ENCODE measurements at places on chromosomes 12 and 14.

DNA sequence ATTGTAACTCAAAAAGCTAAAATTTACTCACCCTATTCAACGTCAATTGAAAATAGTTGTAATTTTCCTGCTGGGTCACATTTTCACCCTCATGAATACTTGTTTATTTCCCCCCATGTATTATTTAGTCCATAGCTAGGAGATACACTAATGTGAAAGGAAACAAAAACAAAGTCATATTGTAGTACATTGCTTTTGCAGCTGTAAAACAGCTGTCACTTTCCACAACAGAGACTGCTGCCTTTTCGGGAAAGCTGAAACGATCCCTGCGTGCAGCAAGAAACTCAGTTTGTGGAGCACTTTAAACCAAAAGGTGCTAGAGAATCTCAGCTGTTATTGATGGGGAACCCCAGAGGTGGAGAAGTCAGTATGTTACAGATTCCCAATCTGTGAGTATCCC, 4.3 kb downstream of the RACGAP1 start:
- no peak for DNase-seq

GRCh38 chr14:70741482-70741881, 67.8 kb downstream of the MAP3K9 start:
- DNase-seq: no peak

DNA sequence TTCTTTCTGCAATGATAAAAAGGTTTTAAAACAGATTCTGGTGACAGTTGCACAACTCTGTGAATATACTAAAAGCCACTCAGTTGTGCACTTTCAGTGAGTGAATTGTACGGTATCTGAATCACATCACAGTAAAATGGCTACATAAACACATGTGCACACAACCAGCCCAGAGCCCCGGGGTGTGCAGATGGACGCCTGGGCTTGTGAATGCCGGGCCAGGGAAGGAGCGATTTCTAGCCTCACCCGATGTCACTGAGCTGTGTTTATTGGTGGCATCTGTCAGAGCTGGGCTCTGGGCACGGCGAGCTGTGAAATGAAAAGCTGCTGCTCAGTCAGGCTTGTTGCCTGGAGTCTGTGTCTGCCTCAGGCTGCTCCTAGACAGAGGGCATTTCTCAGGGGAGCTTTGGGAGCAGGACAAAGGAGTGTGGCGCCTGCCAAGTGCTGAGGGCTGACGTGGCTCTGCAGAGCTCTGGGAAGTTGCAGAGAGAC, 25.9 kb downstream of the RHOF start:
- no peak for DNase-seq

DNA sequence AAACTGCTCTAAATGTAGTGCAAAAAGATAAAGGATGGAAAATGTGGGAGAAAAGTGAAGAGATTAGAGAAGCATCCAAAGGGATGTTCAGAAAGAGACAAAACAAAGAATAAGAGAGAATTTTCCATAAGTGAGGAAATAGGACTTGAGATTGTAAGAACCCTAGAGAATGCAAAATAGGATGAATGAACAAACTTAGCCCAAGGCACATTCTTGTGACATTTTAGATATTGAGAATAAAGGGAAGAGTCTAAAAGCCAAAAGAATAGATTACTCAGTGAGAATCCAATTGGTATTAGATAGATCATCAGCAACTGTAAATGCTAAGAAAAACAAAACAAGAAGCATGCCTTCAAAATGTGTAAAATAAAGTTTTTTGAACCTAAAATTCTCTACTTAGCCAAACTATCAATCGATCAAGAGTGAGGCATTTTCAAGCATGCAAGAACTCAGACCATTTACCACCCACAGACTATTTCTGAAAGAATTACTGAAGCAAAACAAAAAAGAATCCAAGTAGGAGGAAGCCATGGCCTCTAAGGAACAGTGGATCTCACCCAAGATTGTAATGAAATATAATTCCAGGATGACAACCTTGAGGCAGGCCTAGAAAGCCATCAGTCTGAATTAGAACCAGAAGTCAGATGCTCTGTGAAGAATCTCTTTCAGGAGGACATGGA, 33.5 kb downstream of the DYRK2 start:
- no peak for DNase-seq

DNA sequence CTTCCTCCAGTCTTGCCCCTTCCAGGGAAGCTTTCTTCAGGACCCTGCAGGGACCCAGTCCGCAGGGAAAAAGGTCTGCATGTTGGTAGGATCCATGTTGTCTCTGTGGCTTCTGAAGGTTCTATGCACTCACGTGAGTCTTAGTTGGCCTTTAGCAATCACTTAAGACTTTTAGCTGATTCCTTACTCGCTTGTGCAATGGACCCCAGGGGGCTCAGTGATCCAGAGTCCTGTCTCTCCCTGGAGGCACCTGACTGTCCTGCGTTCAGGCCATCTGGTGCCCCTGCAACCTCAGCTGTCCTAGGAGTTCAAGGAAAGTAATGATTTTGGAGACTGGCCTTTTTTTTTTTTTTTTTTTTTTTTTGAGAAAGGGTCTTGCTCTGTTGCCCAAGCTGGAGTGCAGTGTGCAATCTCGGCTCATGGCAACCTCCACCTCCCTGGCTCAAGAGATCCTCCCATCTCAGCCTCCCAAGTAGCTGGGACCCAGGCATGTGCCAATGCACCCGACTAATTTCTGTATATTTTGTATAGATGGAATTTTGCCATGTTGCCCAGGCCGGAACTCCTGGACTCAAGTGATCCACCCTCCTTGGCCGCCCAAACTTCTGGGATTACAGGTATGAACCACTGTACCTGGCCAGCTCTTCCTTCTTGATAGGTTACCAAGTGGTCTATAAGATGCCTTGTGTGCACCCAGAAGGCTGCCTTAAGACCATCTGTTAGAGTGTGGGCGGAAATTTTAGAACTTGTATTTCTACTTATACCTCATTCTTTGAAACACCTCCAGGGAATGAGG, 4.6 kb downstream of the IFI27L2 start:
- DNase-seq: no peak

GRCh38 chr14:93655078-93655750, 133.1 kb downstream of the PRIMA1 start:
- DNase-seq: no peak

- no peak for DNase-seq
Measured at GRCh38 chr14:32074887-32075572, 2.1 kb upstream of the ARHGAP5 start.

GRCh38 chr12:110258466-110258865, 22.6 kb upstream of the ATP2A2 start:
- no peak for DNase-seq

GRCh38 chr12:51262758-51263177, 7.4 kb downstream of the SMAGP start:
- no peak for DNase-seq

GRCh38 chr14:51908086-51908485, 47.7 kb downstream of the GNG2 start:
- no peak for DNase-seq

DNA sequence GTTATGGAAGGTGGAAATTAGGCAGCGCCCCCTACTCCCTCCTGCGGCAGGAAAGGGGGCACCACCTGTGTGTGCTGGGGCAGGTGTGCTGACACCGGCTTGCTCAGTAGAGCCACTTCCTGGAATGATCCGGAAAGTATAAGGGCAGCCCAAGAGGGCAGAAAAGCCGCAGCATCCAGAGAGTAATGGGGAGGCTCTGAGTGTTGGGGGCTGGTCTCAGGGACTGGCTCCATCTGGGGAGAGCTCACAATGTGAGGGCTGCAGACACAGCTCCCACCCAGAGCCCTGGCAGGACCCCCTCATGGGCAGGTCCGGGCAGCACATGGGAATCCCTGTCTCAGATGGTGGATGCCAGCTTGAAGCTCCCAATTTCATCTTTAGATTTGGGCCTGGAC, 187.6 kb upstream of the C14orf180 start:
- no peak for DNase-seq

GRCh38 chr14:33567023-33567728, 383.7 kb downstream of the EGLN3 start:
- no peak for DNase-seq

- DNase-seq: no peak
Measured at GRCh38 chr12:28035500-28035899, 63.0 kb upstream of the PTHLH start.

GRCh38 chr12:468671-469389, 9.1 kb downstream of the B4GALNT3 start:
- no peak for DNase-seq

- no peak for DNase-seq
Measured at GRCh38 chr12:11650286-11651281, 1.1 kb downstream of the ETV6 start.

- no peak for DNase-seq
Measured at GRCh38 chr14:22070119-22070982, 396.7 kb upstream of the OR4E1 start.

- DNase-seq: no peak
Measured at GRCh38 chr14:68306265-68306933, 486.5 kb downstream of the ZFP36L1 start.

GRCh38 chr12:48943221-48943620, 14.1 kb downstream of the ARF3 start:
- no peak for DNase-seq

DNA sequence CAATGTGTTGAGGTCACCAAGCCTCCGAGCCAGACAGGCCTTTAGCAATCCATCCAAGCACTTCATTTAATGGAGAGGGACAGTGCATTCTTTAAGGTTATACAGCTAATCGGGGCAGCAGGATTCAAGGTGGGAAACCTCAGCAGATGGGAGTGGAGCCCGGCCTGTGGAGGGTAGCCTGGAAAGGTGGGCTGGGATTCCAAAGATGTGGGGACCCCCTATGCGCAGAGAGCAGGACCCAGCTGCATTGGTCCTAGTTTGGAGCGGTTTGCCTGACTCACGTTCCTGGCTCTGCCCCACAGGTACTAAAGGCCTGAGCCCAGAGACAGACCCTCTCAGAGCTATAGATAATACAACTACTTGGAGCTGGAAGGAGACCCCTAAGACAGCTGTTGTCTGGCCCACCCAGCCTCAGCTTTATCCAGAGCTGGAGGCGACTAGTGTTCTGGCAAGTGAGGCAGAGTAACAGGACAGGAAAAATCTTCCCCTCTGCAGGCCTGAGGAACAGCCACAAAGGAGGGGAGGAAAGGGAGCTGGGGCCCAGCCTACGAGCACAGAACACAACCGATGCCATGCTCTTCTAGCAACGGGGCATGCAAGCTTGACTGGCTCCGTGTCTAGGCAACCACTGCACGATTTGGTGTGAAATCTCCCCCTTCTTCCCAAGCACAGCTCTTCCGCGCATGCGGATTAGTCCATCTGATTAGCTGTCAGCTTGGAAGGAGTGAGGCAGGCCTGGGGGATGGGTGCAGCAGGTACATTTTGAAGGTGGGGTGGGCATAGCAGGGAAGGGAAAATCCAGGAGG, 1.1 kb upstream of the MYH7 start:
- DNase-seq: no peak

GRCh38 chr14:92520102-92521057, 6.8 kb downstream of the RIN3 start:
- no peak for DNase-seq

DNA sequence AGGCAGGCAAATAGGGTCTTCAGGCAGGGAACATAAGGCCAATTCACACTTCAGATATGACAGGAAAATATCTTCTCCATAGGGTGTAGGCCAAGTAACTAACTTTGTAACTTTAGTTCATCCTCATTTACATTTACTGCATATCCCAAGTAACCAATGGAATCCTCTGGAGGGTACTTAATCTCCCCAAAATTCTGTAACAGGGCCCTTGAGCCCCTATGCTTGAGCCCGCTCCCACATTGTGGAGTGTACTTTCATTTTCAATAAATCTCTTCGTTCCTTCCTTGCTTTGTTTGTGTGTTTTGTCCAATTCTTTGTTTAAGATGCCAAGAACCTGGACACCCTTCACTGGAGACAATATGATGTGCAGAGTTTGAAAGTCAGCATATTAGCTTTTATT, 45.3 kb downstream of the FSCB start:
- no peak for DNase-seq

- DNase-seq: no peak
Measured at GRCh38 chr14:51298895-51299294, 58.8 kb downstream of the TMX1 start.

DNA sequence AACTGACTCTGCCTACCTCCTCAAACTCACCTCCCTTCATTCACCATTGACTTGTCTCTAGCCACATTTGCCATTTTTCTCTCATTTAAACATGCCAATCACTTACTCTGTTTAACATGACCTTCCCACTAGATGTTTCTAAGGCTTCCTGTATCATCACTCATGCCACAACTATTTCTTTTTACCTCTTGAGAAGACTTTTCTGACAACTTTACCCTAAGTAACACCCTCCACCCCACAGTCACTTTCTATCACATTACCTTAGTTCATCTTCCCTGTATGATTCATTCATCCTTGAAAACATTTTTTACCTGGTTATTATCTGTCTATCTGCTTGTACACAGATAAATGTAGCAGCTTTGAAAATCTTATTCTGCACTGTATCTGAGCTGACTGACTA, 19.4 kb downstream of the PLCZ1 start:
- DNase-seq: no peak

DNA sequence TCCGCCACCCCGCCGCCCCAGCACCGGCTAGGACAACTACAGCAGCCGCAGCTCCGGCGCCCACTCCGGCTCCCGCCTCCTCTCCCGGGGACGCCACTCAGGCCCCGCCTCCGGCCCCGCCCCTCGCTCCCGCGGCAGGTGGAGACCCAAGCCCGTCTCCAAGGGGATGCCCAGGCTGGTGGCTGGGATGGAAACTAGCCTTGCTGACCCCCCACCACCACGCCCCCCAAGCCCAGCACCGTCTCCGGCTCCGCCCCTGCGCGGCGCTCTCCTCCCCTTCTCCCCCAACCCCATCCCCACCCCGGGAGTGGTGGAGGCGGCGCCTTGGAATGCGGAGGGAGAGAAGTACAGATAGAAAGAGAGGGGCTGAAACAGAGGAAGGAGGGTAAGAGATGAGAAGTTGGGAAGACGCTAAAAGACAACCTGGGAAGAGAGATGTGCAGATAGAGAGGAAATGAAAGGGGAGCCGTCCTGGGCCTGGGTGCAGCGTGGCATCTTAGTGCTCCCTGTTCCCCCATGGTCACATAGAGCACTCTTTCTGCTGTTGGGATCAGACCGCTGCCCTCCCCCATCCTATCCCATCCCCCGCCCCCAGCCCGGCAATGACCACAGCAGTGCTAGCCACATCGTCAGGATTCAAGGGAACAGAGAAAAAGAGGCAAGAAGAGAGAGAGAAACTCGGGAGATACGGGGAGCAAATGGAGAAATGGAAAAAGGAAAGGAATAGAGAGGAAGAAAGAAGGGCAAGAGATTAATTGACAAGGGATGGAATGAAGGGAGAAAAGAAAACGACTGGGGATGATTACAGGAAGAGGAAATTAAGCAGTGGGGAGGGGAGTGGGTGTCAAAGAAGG, at the start of gene ITGA7:
ITGA7 (minus strand) TSS at position 64 of the 854 bp plus-strand sequence. CDS start 222 bp downstream, outside the sequence.
- DNase-seq: peak; percentile 25

DNA sequence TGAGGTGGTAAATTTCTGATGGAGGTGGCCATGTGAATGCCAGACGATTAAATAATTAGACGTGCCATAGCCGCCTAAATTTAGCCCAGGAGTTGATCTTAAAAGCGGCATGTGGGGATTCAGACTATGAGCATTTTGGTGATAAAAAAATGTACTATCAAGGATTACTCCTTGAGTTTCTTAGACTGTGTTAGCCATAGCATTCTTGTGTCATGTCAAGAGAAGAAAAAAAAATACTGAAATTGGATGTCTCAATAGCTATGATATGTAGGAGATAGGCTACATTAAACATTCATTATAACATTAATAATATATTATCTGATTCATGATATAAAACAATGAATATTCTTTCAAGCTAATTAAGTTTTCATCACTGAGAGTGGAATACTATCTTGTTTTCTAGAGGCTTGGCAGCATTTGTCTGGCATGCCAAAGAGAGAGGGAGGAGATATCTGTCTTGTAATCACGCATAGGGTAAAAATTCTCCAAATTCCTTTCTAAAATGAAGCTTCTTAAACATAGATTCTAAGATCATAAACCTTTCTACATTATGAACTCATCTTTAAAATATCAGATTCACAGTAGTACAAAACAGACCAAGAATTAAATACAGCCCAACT, 727.0 kb downstream of the C12orf50 start:
- no peak for DNase-seq
